ENCODE measurements at places on chromosomes 3 and 15. TPM values are rescaled to one million over a fixed set of nuclear protein-coding genes. Genes with fewer than 3 reads are reported as not detected.

Gene MAGEF1
- 22.1 TPM for total RNA-seq

- peaks cover 26% of the 10 kb centered on the region for H3K36me3 ChIP-seq
- peaks cover 2% of the 10 kb centered on the region for H3K4me1 ChIP-seq
- no peak overlapping the region for H3K4me3 ChIP-seq
- H3K27ac ChIP-seq, result no peak overlapping the region
- DNase-seq, result peak; percentile 11
These were observed 12.8 kb downstream of the HEMK1 start for GRCh38 chr3:50582083-50582482.

Gene ALDH1A3
- 61.6 TPM for total RNA-seq

GRCh38 chr15:38547255-38547997, 17.2 kb downstream of the RASGRP1 start:
- DNase-seq, result peak; percentile 39
- peaks cover 4% of the 10 kb centered on the region for H3K27me3 ChIP-seq
- no peaks in the 10 kb centered on the region for H3K4me1 ChIP-seq
- H3K36me3 ChIP-seq, result no peaks in the 10 kb centered on the region
- no peak overlapping the region for H3K27ac ChIP-seq

- no peaks in the 10 kb centered on the region for H3K27me3 ChIP-seq
- peak overlapping the region; percentile 80 for H3K4me3 ChIP-seq
- H3K36me3 ChIP-seq, result peaks cover 11% of the 10 kb centered on the region
- H3K4me1 ChIP-seq, result peaks cover 6% of the 10 kb centered on the region
These were observed 841 bp downstream of the POGLUT1 start for GRCh38 chr3:119469418-119470189.

Gene CHRM5
- under 0.01 TPM for total RNA-seq

DNA sequence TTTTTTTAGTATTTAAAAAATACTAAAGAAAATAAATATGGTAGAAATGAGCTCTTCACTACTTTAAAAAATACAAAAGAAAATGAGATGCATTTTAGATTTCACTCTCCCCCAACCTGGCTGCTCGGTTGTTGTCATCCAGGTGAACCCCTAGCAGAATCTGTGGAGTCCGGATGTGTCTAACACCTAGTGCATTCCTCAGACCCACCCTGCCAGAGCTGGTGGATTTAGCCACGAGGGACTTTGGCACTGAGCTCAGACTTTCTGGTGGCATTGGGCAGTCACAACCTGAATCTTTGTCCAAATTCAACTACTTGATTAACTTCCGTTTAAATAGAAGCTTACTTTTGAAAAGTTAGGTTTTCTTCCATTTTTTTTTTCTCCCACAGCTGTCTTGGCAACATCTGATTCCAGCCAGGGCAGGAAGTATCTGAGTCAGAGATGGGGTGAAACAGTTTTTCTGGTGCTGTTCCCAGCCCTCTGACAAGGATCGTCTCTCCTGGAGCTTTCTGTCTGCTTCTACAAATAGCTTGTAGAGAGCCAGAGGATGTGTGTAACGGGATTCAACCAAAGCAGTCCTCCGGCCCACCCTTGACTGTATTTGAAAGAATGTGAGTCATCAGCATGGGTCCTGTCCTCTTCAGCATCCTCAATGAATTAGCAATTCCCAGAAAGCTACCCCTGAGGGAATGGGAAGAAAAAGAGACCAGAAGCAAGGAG, 301.8 kb upstream of the MCTP2 start:
- no peaks in the 10 kb centered on the region for H3K4me1 ChIP-seq
- H3K36me3 ChIP-seq, result no peaks in the 10 kb centered on the region
- DNase-seq, result peak; percentile 62
- H3K27me3 ChIP-seq, result no peaks in the 10 kb centered on the region

DNA sequence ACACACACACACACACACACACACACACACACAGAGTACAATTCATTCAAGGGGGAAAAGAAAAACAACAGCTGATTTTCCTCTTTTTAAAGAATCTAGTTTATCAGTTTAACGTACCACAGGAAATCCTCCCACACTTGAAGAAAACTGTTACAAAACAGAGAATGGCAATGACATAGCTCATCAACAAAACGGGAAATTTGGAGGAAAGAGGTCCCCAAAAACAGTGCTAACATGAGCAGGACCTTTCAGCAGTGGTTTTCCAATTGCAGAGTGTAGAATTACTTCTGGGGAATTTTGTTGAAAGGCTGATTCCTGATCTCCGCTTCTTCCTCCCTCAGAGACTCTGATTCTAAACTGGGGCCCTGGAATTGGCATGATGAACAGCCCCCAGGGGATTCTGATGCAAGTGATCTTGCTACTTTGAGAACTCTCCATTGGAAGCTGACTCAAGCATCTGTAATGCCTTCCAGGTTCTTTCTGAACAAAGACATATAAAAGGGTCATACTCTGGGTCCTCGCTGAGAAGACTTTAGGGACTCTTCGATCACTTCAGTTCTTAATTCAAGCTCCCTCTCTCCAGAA, 442.6 kb upstream of the PROK2 start:
- H3K4me3 ChIP-seq, result no peak overlapping the region
- peaks cover 10% of the 10 kb centered on the region for H3K4me1 ChIP-seq
- DNase-seq, result no peak
- H3K36me3 ChIP-seq, result no peaks in the 10 kb centered on the region
- H3K27ac ChIP-seq, result no peak overlapping the region
- H3K27me3 ChIP-seq, result no peaks in the 10 kb centered on the region

Gene CACNA2D2
- total RNA-seq, result not detected

- no peaks in the 10 kb centered on the region for H3K36me3 ChIP-seq
- no peaks in the 10 kb centered on the region for H3K27me3 ChIP-seq
- no peak overlapping the region for H3K27ac ChIP-seq
- DNase-seq, result no peak
These were observed 555.2 kb downstream of the MAGI1 start for GRCh38 chr3:65483480-65483879.

Gene SRPRB
- total RNA-seq, result 80.3 TPM

- no peak for DNase-seq
- H3K27me3 ChIP-seq, result peaks cover 15% of the 10 kb centered on the region
- H3K4me1 ChIP-seq, result no peaks in the 10 kb centered on the region
- H3K36me3 ChIP-seq, result no peaks in the 10 kb centered on the region
- no peak overlapping the region for H3K4me3 ChIP-seq
These were observed 56.6 kb upstream of the CSTA start for GRCh38 chr3:122268257-122269024.

DNA sequence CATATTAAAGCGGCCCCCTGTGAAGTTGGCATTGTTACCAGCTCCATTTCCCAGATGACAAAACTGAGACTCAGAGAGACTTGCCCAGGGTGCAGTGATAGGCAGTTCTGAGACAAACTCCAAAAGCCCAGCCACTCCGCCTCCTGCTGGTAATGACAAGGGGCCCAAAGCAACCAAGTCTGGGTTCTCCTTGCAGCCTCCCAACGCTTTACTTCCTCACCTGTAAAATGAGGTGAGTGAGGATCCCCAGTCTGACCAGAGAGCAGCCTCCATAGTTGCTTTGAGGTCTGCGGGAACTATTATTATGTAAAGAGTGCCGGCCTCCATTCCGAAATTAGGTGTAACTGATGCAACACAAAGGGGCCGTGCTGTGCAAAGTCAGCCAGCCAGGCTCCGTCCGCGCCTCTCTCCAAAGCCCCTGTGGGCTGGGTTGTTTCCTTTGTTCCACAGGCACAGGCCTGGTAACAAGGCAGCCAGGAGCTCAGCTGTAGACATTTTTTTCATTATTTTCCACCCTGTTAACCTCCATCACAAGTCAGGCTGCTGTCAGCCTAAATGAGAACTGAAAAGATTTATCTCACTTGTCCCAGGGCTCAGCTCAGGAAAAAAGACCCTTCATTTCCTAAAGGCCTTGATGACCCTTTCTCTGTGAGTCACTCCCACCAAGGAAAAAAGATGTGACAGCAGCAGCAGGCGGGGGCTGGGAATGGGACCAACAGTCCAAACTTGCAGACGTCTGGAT, 139.1 kb upstream of the RAD18 start:
- no peaks in the 10 kb centered on the region for H3K4me1 ChIP-seq
- no peak for DNase-seq
- no peaks in the 10 kb centered on the region for H3K36me3 ChIP-seq
- H3K27me3 ChIP-seq, result peaks cover 3% of the 10 kb centered on the region
- H3K27ac ChIP-seq, result no peak overlapping the region
- H3K4me3 ChIP-seq, result no peak overlapping the region

Gene BCHE
- total RNA-seq, result not detected

GRCh38 chr3:10557781-10558373, 52.5 kb upstream of the ATP2B2 start:
- no peak overlapping the region for H3K4me3 ChIP-seq
- H3K27me3 ChIP-seq, result peaks cover 16% of the 10 kb centered on the region
- DNase-seq, result peak; percentile 90
- peaks cover 8% of the 10 kb centered on the region for H3K4me1 ChIP-seq
- no peak overlapping the region for H3K27ac ChIP-seq

Gene BCL2A1
- 0.29 TPM for total RNA-seq

- no peaks in the 10 kb centered on the region for H3K36me3 ChIP-seq
- H3K27ac ChIP-seq, result no peak overlapping the region
- H3K4me1 ChIP-seq, result peaks cover 14% of the 10 kb centered on the region
These were observed 239.3 kb upstream of the C2CD4B start for GRCh38 chr15:62404194-62404985.

Gene SI
- total RNA-seq, result not detected

DNA sequence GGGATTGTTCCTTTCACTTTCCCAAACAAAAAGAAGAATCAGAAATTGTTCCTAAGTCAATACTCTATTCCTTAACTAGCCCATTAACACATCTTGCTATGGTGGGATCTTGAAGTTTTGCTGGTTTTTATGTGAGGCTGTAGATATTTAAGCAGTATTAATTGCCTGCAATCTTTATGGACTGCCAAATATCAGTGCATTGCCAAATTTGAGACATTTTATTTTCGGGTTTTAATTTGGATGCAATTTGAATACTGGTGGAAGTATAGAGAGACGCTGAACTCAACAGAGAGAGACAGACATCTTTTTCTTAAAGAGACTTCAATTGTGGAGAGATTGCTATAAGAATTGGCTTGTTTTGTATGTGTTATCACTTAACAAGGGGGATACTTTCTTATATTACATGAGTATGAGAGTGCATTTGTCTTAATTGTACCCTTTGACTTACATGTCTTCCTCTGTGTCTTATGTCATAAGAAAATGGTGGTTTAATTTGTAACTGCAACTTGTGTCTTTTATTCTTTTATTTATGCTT, 10.0 kb downstream of the CADM2 start:
- no peak overlapping the region for H3K27ac ChIP-seq
- H3K4me3 ChIP-seq, result no peak overlapping the region
- no peaks in the 10 kb centered on the region for H3K27me3 ChIP-seq
- no peaks in the 10 kb centered on the region for H3K36me3 ChIP-seq

DNA sequence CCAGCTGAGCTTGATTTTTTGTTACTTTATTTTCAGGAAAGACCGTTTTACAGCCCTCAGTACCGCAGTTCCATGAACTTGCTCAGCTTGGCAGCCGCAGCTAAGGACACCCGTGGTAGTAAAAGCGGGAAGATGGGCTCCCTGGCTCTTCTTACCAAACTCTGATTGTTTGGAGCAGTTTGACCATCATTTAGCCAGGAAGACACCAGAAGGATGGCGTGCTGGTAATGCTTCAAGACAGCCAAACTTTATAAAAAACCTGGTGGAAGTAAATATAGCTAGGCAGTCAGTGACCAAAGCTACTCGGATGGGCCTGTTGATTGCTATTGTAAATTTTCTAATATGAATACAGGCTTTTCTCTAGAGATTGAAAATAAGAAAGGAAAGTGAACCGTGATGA, 28.9 kb downstream of the POLR2M start:
- no peak for DNase-seq
- H3K36me3 ChIP-seq, result no peaks in the 10 kb centered on the region
- no peak overlapping the region for H3K4me3 ChIP-seq
- H3K27ac ChIP-seq, result no peak overlapping the region

DNA sequence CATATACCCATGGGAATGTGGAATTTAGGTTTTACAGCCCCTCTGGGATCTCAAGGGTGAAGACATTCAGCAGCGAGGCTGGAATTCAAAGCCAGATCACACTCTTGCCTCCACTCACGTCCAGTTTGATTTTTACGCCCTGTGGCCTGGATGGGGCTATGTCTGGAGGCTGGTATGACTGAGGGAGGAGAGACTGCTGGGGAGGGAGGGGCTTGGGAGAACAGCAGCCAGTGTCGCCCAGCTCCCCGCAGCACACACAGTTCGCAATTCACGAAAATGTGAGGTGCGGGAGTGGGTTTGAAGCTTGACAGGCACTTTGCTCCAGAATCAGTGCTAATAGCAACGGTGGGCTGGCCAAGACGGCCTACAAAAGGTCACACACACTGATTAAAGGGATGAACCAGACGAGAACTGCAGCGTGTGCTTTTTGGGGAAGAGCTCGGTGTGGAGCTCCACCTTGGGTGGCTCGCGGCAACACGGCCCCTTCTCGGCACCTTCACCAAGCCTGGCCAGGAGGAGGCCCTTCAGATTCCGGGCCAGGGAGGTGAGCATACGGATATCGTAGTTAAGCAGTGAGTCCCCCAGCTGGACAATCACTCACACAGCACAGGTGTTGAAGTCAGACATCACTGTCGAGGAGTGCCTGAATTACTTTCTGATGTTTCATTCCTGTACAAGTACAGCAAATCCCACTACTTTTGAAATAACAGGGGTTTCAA, 16.4 kb downstream of the EHD4 start:
- H3K4me1 ChIP-seq, result peaks cover 12% of the 10 kb centered on the region
- no peaks in the 10 kb centered on the region for H3K27me3 ChIP-seq
- peaks cover 24% of the 10 kb centered on the region for H3K36me3 ChIP-seq
- H3K4me3 ChIP-seq, result no peak overlapping the region

DNA sequence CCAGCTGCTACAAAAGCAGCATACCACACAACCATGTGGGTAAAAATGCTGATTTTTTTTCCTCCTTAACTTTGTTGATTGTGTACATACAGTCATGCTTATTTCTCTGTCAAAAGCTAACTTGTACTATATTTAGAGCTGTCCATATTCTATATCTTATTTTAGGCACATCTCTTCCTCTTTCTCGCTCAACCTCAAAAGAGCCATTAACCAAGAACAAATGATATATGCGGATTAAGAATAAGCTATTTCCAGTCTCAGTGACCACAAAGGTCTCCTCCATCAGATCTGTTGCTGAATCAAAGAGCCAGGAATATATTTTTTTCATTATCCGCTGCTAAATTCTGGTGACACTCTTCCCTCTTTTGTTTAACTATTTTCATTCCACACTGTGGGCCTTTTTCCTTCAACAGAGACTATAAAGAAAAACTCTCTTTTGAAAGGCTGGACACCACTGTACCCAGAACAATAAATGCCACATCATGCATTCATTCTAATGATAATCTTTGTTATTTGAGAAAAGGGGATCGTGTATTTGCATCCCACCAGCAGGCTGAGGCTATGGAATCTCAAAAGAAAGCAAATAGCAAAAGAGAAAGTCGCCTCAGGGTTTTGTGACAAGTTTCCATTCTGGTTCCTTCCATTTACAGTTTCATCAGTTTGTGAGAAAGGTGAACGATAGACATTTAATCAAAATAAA, 8.0 kb downstream of the TMEM212 start:
- H3K36me3 ChIP-seq, result no peaks in the 10 kb centered on the region
- H3K4me1 ChIP-seq, result peaks cover 25% of the 10 kb centered on the region
- DNase-seq, result no peak
- no peak overlapping the region for H3K4me3 ChIP-seq
- no peaks in the 10 kb centered on the region for H3K27me3 ChIP-seq

GRCh38 chr3:111481551-111481950, 60.4 kb upstream of the CD96 start:
- no peaks in the 10 kb centered on the region for H3K36me3 ChIP-seq
- no peaks in the 10 kb centered on the region for H3K4me1 ChIP-seq
- DNase-seq, result no peak
- no peak overlapping the region for H3K27ac ChIP-seq
- H3K4me3 ChIP-seq, result no peak overlapping the region

Gene CFAP44
- 5.8 TPM for total RNA-seq

Data from osteoblast (primary cell).